Amniotic stem cell (primary cell): ENCODE measurements at places on chromosomes 6 and 20.

- DNase-seq, result no peak
Measured at GRCh38 chr6:135852746-135853145, 1.2 kb downstream of the PDE7B start.

DNA sequence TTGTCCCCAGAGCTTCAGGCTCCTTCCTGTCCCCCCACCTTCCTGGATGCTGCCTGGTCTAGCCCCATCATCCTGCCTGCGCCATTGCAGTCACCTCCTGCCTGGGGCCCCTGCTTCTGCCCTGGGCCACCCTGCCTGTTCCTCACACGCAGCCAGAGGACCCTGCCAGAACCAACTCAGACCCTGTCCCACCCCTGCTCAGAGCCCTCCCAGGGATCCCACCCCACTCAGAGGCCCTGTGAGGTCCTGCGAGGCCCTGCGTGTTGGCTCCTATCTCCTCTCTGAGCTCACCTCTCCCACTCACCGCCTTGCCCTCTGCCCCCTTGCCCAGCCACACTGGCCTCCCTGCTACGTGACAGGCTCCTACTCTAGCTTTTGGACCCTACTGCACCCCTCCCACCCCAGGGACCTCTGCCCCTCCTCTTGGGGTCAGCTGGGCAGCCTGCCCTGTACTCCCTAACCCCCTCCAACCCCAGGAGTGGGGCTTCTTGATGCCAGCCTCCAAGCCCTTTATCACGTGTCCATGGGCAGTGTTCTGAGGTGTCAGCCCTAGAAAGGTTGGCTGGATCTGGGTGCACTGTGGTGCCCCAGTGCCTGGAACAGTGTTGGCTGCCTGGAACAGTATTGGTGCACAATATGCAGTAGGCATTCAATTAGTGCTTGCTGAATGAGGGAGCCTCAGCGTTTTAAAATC, 68.3 kb downstream of the CEBPB start:
- DNase-seq, result no peak

DNA sequence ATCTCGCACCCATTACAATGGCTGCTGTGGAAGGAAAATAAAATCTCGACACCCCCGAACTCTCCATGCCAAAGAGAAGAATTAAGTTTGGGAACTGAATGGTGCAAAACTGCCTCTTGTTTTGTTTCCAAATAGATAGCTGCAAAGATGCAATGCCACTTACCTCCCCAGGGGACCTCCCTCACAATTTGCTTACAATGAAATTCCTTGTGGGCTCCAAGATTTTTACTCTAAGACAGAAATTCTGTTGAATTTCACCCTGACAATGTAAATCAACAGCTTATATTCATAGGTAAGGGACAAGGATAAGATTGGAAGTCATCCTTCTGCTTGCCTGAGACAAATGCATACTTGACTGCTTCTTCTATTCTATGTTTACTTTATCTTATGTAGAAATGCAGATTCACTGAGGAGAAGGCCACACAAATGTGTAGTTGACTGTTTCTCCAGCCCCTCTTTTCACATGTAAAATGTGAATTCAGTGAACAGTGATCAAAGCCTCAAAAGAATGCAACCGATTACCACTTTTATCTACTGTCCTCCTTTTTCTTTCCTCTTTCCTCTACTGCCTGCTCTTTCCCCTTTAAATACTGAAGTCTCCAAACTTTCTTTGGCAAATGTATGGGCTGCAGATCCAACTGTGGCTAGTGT, 36.6 kb downstream of the ADGRF4 start:
- DNase-seq, result no peak

DNA sequence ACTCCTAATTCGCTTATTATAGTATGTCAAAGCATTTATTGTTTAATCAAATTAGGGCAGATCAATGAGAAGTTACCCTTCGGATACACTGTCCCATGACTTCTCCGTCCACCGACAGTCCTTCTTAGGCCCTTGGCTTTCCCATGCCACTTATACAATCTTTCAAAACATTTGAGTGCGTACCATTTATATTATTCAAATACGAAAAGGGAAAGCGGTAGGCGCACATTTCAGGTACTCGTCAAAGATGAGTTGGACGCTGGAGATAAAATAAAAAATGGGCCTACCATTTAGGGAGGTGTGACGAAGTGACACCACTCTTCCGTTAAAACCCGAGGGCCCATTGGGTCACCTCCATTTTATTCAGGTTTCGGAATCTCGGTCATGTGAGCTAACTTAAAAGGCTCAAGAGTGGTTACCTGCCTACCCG, 542 bp upstream of the AFG1L start:
- no peak for DNase-seq

GRCh38 chr6:65259059-65259458, 448.0 kb downstream of the EYS start:
- no peak for DNase-seq

DNA sequence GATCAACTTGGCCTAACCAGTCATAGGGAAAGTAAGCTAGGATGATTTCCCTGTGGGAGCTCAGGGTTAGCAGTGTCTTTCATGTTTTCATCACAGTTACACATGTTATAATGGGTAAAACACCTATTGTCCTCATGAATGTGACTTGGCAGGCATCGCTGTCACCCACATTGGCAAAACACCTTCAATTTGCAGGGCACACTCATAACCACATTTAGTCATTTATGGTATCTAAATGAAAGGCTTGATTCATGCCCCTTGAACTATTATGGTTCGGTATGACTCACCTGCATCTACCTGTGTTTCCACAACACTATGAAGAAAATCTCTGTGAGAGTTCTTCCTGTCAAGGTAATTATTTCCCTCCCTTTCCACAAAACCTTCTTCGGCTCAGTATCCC, 49.2 kb downstream of the FRK start:
- DNase-seq, result no peak

DNA sequence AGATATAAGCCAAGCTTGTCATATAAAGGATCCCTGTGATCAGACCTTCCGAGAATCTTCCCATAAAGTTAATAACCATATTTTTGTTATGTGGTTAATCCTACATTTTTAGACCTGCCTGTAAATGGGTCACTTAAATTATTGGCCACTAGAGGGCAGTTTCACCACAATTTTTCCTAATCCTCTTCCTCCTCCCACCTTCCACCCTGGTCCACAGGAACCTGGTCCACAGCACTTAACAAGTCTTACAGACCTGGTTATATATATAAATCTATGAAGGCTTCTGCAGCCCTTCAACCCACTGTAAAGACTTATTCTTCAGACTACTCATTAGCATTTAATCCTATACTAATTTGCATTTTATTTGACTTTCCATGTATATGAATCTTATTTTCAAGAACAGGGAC, 28.3 kb downstream of the MRS2 start:
- no peak for DNase-seq

DNA sequence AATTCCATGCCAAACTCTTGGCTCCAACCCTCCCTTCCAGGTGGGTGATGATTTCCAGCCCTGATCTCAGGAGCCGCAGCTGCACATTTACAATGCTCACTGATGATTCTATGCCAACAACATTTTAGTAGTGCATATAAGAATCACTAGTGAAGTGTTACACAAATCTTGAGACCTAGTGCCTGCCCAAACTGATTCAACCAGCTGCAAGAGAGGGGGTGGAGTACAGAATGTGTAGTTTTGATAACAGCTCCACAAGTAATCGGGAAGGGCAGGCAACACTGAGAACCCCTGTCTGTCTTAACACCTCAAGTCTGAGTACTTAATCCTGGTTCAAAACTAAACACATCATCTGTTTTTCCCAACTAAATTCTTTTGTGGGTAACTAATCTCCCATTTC, 91.7 kb downstream of the PRDM1 start:
- DNase-seq, result no peak

DNA sequence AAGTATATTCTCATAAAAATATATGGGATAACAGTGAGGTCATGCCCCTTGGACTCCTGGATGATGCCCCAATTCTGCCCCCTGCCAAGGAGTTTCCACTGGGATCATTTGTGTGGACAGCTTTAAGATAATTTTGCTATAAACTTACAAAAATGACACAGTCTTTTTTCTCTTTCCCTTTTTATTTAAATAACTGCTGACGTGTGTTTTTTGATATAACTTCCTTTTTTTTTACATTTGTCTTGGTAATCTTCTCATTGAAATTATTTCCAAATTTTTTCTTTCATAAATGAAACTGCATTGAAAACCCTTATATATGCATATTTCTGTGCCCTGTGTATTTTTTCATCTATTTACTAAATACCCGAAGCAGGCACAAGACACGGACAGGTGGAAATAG, 31.3 kb downstream of the CST9L start:
- no peak for DNase-seq

DNA sequence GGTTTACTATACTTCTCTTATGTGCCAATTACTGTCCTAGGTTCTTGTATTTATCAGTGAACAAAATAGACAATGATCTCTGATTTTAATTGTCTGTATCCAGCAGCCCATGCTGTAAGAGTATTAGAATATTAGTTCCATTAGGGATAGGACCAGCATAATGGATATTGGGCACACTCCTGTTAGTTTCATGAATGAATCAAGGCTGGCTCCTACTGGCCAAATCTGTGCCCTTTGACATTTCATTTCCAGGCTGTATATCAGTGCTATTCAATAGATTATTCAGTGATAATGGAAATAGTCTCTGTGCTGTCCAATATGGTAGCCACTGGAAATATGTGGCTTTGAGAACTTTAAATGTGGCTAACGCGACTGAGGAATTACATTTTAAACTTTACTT, 1007.9 kb upstream of the FLRT3 start:
- DNase-seq, result no peak

DNA sequence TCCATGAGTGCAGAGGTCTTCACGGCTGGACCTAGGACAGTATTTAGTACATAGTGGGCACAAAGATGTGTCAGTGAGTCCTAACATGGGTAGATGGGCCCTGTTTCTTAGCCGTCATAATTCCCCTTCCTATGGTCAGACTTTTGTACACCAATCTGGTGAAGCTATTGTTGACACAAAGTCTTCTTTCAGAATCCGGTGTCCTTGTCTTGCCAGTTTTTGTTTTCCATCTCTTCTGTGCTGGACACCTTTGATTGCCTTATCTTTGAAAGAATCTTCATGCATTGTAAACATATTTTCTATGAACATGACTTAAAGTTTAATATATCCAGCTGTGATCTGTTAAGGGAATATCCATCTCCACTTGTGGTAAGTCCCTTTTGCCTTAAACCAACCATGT, 4.5 kb downstream of the LRRC1 start:
- DNase-seq, result no peak

DNA sequence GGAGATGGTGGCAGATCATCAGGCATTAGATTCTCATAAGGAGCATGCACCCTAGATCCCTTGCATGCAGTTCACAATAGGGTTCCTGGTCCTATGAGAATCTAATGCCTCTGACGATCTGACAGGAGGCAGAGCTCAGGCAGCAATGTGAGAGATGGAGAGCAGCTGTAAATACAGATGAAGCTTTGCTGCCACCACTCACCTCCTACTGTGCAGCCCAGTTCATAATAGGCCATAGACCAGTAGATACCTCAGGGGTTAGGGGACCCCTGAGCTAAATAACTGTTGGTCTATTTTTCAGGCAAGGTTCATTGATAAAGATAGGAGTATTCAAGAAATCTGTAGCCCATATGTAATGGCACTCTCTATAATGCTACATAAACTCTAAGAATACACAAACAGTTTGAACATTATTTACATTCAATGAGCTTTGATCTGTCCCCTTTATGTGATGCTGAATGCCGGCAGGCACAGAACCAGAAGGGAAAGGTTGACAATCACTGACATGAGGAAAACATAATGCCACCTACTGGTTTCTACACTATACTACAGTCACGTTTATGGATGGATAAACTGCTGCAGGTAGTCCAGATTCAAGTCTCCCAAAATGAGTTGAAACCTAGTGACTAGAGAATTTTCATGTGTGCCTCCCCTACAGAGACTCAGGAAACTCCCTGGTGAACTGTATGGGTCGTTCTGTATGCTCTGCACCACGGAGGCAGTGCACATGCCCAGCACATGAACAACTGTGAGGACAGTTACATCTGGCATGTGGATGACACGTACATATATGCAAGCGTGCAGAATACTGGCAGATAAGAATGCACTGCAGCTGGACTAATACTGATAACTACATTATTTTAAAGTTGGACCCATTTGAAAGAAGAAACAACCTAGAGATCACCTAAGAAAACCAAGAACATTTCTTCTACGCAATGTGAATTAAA, 72.0 kb downstream of the DST start:
- no peak for DNase-seq

DNA sequence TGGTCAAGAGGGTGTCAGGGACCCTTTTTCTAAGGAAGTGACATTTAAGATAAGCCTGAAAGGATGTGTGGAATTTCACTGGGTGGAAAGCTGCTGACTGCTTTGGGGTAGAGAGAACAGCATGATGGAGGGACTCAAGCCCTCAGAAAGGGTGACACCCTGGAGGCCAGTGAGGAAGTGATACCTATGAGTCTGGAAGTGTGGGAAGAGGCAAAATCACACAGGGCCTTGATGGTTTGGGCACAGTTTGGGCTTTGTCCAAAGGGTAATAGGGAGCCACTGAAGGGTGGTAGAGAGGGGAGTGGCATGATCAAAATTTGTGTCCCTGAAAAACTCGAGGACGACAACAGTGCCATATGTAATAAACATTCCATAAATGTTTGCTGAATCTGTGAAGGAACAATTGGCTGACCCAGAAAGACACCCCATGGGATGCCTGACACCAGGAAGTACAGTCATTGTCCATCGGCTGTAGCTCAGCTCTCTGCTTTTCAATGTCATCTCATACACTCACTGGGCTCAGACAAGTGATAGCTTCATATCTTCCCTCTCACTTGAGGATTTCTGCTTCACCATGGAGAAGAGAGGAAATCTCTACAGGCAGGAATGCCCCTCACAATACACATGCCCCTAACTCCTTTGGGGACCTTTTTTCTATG, 21.3 kb downstream of the CASS4 start:
- DNase-seq, result no peak

GRCh38 chr6:150905769-150906168, 40.3 kb downstream of the MTHFD1L start:
- DNase-seq, result no peak

DNA sequence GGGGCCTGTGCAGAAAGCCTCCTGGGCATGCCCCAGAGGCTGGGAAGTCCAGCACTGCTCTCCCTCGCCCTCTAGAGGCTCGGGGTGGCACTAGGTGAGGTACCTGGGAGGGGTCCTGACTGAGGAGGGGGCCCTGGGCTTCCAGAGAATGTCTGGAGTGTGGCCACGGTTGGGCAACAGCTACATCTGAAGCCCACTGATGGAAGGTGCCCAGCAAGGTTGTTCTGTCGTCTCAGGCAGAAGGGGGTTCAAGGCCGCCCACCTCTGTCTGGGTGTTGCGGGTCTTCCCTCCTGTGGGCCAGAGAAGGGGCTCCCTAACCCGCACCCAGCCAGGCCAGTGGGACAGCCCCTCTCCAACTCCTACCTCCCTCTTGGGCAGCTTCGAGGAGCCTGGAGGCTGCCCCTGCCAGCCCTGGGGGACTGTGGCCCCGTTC, 11.4 kb upstream of the VEGFA start:
- DNase-seq, result no peak

DNA sequence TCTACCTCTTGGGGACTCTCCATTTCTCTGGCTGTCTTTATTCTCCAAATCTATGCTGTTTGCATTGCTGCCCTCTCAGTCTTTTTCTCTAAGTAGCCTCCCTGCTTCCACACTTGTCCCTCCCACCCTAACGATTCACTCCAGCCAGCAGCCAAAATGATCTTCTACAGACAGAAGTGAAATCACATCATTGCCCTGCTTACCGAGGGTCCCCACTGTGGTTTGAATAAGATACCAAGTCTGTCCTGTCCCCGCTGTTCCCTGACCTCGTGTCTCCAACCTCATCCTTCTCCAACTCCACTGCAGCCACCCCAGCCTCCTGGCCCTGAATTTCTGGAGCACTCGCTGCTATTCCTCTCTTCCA, 11.5 kb upstream of the OCSTAMP start:
- DNase-seq, result no peak
